D721Med (cell line): ENCODE measurements at places on chromosomes 7 and 10.

GRCh38 chr7:148204639-148205304 is 385.8 kb upstream of the C7orf33 start:
- DNase-seq = no peak

- DNase-seq = no peak
Observed at GRCh38 chr7:153407291-153408046, 644.7 kb upstream of the DPP6 start.

GRCh38 chr7:132996581-132997242 is 85.2 kb downstream of the CHCHD3 start:
- DNase-seq = no peak

DNA sequence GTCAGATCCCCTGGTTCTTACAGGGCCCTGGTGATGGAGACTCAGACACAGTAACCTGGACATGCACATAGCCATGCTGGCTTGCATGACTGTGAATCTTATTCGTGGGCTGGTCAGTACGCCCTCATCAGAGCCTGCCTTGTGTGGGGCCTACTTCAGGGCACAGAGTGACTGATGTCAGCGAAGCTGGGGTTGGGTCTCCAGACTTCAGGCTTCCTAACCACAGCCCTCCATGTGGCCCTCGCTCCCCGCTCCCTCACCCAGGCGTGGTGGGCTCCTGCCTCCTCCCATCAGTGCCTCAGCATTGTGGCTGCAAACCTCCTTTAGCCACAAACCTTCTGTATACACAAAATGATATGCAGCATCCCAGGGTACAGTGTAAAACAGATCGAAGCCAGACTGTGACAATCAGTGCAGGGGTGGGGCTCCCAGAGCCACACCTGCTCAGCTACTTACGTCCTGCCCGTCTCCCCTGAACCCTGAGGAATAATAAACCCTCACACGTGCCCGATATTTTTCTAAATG is 7.1 kb upstream of the C10orf105 start:
- DNase-seq = no peak

- no peak for DNase-seq
Observed at GRCh38 chr7:135333200-135333599, 99.6 kb downstream of the STRA8 start.

- no peak for DNase-seq
Observed at GRCh38 chr10:127948791-127949190, 41.9 kb downstream of the PTPRE start.

DNA sequence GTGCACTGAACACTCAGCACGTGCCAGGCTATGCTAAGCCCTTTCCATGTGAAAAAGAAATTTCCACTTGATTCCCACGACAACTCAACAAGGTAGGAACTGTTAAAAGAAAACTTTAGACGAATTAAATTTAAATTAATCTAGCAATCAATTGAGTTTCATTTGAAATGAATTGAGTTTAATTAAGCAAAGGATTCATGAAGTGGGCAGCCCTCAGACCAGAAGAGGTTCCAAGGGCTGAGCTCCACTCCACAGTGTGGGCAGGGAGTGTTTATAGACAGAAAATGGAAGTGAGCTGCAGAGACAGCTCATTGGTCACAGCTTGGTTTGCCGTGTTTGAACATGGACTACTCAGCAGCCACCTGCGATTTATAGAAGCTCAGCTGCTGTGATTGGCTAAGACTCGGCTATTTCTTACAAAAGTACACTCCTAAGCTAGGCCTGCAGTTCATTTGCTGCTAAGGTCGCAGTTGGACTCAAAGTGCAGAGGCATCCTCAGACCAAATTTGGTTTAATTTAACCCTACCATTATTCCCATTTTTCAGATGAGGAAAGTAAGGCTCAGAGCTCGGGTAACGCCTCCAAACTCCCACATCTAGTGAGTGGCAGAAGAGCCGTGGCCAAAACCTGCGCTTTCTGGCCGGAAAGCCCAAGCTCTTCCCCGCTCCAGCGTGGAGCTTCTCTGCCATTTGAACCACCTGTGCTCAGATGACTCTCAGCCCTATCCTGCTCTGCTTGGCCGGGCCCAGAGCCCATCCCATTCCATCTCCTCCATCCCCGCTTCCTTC is 24.9 kb downstream of the CALML3 start:
- no peak for DNase-seq

- DNase-seq = no peak
Observed at GRCh38 chr10:70357565-70357964, 24.9 kb downstream of the LRRC20 start.

GRCh38 chr7:41277561-41277960 is 425.3 kb downstream of the INHBA start:
- no peak for DNase-seq

GRCh38 chr7:135731-136645 is 56.4 kb upstream of the FAM20C start:
- DNase-seq = no peak

GRCh38 chr10:56928714-56929113 is 567.7 kb upstream of the ZWINT start:
- DNase-seq = no peak

- no peak for DNase-seq
Observed at GRCh38 chr10:69338547-69339450, 60.5 kb downstream of the HK1 start.

DNA sequence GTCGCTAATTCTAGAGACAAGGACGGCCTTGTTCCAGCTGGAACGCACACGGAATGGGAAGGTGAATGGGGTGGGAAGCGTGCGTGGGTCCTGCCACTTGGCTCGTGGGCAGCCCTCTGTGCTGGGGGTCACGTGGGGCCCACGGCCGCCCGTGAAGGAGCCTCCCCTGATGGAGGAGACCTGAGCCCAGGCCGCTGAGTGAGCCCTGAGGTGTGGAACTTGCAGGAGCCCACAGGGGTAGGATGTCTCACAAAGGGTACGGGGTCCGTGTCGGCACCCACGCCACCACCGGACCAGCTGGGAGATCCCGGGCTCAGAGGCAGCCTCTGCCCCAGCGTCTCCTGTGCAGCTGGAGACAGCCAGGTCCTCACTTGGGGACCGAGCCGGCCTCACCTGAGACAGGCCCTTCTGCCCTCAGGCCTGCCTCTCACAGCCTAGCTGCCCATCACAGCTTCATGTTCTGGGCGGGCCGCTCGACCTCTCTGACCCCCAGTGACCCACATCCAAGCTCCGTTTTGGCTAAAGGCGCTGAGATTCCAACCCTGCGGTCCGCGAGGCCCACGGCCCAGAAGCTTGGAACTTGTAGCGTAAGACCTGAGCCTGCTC is 84.8 kb downstream of the FOXL3 start:
- DNase-seq = no peak

DNA sequence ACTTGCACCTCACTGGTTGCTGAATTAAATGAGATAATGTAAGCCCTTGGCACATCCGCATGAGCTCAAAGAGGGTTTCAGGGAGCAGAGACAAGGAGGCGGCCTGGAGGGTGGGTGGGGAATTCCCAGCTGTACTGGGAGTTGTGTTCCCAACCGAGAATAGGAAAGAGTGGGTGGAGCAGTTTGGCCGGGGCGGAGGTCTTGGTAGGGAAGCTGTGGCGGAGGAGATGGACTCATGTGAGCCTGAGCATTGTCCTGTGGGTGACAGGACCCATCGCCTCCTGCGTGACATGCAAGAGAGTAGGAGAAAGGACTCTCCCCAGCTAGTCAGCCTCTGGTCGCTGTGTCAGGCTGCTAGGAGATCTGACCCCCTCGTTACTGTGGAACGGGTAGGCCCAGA is 41.0 kb upstream of the SAMD8 start:
- no peak for DNase-seq

DNA sequence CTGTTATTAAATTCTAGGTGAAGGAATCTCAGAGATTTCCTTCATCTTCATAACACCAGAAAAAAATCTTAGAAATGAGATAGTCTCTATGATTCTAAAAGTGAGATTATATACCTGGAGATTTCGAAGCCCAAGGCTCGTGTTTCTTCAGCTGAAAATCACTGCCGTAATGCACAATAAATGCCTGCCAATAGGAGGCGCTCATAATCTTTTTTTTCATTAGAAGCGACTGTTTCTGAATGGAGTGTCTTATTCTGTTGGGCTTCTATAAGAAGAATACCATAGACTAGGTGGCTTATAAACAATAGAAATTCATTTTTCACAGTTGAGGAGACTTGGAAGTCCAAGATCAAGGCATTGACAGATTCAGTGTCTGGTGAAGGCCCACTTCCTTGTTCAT is 294.7 kb downstream of the PRKG1 start:
- no peak for DNase-seq

- DNase-seq = no peak
Observed at GRCh38 chr10:34723750-34724149, 91.3 kb downstream of the PARD3 start.

- no peak for DNase-seq
Observed at GRCh38 chr10:88647061-88647615, 17.1 kb upstream of the LIPF start.
